Lower lobe of right lung (tissue), 2 donors: ENCODE measurements at places on chromosomes 5 and 9. TPM values are rescaled to one million over a fixed set of nuclear protein-coding genes. Genes with fewer than 3 reads are reported as not detected.

Gene PITX1
- 0.47 TPM for total RNA-seq

GRCh38 chr9:127126971-127127370, 4.5 kb upstream of the ANGPTL2 start:
- no peaks in the 10 kb centered on the region for H3K36me3 ChIP-seq
- DNase-seq = no peak
- H3K27me3 ChIP-seq = peaks cover 6% of the 10 kb centered on the region
- H3K4me3 ChIP-seq = no peak overlapping the region
- no peak overlapping the region for H3K27ac ChIP-seq

DNA sequence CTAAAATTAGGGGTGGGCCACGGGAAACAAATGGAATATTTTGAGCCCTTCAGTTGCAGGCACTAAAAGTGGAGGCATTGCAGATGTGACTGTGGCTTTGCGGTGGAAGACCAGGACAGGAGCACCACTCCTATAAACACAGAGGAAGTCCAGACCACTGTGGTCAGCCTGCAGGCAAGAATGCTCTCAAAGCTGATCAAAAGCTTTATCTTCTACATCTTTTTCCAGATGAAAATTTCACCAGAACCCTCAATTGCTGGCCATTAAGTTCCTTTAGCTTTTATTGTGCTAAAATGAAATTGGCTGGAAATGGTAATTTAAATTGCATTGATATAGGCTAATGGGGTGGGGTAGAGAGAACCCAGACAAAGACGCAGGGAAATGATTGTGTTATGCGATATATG, 208.8 kb downstream of the ERCC6L2 start:
- no peak for DNase-seq
- peaks cover 10% of the 10 kb centered on the region for H3K27me3 ChIP-seq

DNA sequence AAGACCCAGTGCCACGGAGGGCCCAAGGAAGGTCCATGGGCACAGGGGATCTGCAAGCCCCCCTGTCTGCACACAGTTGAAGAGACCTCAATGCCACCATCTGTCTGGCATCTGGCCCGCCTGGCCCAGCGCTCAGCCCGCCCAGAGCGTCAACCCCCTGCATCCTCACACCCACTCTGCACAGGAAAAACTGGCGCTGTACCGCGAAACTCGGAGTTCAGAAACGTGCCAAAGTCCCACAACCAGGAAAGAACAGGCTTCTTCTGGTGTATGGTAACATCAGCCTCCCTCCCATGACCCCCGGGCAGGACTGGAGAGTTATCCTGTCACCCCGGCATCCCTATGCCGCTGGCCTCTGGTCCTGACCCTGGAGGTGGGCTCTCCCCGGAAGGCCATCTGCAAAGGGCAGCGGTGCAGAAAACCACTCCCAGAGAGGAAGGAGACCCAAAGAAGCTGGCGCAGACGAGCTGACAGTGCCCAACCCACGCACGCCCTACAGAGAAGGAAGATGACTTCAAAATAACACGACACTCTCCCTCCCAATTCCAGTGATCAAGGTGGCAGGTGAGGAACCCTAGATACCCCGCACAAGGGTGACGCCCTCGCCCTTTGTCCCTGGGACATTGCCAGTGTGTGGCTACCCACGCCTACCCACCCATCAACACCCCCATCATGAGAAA, 18.9 kb downstream of the VAV2 start:
- H3K27ac ChIP-seq = no peak overlapping the region
- DNase-seq = peak; percentile 25
- H3K4me3 ChIP-seq = no peak overlapping the region
